ENCODE measurements at places on chromosomes 3 and 15.
A peak's percentile ranks its signal among the peaks of the same experiment; 100 is the strongest.

DNA sequence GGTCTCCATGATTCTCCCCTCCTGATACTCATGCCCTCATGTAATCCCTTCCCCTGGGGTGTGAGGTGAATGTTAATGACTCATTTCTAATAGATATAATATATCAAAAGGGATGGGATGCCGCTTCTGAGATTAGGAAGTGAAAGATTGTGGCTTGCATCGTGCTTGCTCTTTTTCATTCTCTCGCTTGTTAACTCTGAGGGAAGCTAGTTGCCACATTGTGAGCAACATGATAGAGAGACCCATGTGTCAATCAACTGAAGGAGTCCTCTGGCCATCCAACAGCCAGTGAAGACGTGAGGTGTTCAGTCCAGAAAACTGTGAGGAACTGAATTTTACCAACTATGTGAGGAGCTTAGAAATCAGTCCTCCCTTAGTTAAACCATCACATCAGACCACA, 28.9 kb upstream of the DRD3 start:
- no peak for DNase-seq

DNA sequence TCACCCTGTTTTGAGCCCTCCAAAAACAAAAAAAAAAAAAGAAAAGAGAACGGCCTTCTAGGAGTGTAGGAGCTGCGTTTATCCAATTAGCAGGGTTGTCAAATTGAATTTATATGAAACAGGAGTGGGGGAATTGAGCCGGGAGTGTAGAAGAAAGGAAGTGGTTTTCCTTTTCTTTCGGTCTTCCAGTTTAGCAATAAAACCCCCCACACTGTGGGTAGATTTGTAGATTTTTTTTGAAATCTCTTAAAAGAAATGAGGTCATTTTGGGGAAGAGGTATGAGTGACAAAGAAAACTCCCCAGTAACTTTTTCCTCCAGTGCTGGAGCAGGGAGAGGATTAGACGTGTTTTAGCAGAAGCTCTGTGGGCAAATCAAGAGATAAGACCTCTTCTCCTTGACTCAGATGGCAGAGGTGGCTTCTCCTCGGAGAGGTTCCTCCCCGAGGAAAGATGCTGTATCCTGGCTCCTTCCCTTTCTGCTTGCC, 30.8 kb downstream of the BOC start:
- DNase-seq: peak; percentile 67

- DNase-seq: peak; percentile 77
Measured at GRCh38 chr15:38549222-38549621, 15.4 kb downstream of the RASGRP1 start.

DNA sequence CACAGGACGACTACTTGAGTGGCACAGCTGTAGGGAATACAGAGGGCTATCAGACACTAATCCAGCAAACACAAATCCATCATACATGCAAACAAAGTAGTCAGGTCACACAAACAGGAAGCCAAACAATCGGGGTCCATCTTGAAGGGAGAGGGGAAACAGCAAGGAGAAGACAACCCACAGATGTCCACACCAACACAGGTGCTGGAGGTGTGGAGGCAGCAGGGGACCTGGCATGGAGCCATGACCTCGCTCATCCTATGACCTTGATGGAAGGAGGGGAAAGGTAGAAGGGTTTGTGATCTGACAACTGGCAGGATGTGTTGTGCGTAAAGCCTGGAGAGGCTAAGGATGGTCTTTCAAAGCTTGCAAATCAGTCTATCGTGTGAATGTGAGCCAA, 39.9 kb upstream of the SKOR1 start:
- DNase-seq: no peak

GRCh38 chr3:170640737-170641171, 54.9 kb upstream of the SLC7A14 start:
- no peak for DNase-seq

- no peak for DNase-seq
Measured at GRCh38 chr3:34925851-34926250, 713.5 kb upstream of the ARPP21 start.

- no peak for DNase-seq
Measured at GRCh38 chr15:61000276-61000675, 228.8 kb downstream of the RORA start.

GRCh38 chr3:109115451-109115850, 2.5 kb downstream of the MORC1 start:
- peak; percentile 2 for DNase-seq

DNA sequence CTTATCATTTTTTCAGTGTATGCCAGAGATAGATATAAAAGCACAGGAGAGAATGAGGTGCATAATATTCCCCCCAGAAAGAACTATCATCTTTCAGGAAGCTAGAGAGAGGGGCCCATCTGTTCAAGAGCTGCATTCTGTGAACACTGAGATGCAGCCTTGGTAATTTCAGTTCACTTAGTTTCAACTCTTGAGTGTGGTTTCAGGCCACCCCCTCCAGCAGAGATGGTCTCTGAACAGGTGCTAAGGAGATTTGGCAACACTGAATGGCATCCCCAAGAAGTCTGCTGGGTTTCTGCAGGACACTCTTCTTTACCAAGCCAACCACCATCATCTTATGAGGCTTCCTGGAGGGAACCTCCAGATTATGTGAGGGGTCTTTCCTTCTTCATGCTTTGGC, 30.4 kb upstream of the LIMD1 start:
- no peak for DNase-seq

DNA sequence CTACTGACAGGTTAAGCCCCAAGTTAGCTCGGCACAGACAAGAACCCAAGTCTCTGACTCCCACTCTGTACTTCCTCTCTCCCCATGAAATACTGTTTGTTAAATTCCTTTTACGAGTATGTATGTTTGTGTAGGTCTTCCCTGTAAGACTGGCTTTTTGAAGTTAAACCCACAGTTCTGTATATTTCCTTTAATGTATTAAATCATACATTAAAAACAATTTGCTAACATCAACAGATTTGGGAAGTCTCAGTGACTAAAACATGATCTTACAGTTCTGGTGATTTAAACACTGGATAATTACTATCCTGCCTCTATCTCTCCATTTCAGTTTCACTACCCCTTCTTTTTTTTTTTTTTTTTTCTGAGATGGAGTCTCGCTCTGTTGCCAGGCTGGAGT, 4.4 kb downstream of the CMTM6 start:
- no peak for DNase-seq

DNA sequence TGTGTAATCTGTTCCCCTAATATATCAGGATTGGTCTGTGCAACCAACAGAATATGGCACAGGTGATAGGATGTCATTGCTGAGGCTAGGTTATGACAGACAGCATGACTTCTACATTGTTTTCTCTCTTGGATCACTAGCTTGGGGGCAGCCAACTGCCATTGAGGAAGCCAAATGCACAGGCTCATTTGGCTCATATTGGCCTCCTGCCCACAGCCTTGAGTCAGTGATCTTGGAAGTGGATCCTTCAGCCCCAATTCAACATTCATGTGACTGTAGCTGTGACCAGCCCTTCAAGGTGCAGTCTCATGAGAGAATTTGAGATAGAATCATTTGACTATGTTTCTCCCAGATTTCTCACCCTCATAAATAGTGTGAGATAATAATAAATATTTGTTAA, 675.6 kb downstream of the GRM7 start:
- DNase-seq: no peak
